ENCODE measurements at places on chromosomes 4 and X. TPM values are rescaled to one million over a fixed set of nuclear protein-coding genes. Genes with fewer than 3 reads are reported as not detected.

Gene DDX53
- total RNA-seq = not detected

Gene CXCL13
- not detected for total RNA-seq

Gene NXF3
- not detected for total RNA-seq

Gene DNAAF6
- total RNA-seq = not detected

Gene TSPAN7
- total RNA-seq = 3.6 TPM

Gene ZNF275
- 3.6 TPM for total RNA-seq

Gene CCDC149
- total RNA-seq = 13.0 TPM

Gene WWC2
- total RNA-seq = 19.5 TPM

Gene NAT8L
- total RNA-seq = 0.32 TPM

Gene SOD3
- under 0.01 TPM for total RNA-seq

Gene ENAM
- not detected for total RNA-seq

Gene FATE1
- not detected for total RNA-seq

Data from epithelial cell of umbilical artery (primary cell).